Aorta (tissue), 5 donors: ENCODE measurements at places on chromosomes 2 and 18. TPM values are rescaled to one million over a fixed set of nuclear protein-coding genes. Genes with fewer than 3 reads are reported as not detected.

SERPINB3 gene
- not detected for polyA plus RNA-seq

ZNF2 gene
- polyA plus RNA-seq: 2.3 TPM

C2orf81 gene
- 4.5 TPM for polyA plus RNA-seq

ADD2 gene
- 0.15 TPM for polyA plus RNA-seq

- DNase-seq: peak; percentile 41
These were observed 13.9 kb downstream of the CROCC2 start for GRCh38 chr2:240919786-240920782.

GRCh38 chr2:178933493-178933892 is 116.4 kb downstream of the CCDC141 start:
- DNase-seq: no peak

DNA sequence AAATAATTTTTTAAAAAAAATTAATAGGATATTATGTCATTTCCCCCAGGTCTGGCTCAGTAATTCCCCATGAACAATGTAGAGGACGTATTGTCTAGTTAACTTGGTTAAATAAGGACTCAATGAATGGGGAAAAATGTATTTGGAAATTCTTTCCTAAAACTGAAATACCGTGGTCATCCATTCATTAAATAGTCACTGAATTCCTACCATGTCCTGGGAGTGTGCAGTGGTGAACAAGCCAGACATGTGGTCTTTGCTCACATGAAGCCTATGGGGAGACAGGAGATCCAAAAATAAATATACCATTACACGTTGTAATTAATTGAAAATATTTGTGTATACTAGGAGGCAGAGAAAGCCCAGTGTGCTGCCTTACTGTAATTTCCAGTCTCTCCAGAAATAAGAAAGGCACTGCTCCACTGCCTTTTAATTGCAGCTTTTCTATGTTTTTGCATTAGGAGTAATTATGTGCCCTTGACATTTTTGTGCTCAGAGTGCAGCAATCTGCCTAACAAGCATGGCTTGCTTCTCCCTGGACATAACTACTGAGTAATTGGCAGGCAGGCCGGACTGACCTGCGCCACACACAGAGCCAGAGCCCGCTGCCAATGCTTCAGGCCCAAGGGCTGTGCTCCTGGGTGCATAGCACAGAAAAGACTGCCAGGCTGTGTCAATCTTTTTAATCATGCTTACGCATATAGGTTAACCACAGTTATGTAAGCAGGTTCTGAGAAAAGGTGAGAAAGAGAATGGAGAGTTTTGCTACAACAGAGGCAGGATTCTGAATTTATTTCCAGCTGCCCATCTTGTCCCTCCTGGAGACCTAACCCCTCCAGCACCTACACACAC is 22.2 kb upstream of the TTC39C start:
- DNase-seq: no peak

DNA sequence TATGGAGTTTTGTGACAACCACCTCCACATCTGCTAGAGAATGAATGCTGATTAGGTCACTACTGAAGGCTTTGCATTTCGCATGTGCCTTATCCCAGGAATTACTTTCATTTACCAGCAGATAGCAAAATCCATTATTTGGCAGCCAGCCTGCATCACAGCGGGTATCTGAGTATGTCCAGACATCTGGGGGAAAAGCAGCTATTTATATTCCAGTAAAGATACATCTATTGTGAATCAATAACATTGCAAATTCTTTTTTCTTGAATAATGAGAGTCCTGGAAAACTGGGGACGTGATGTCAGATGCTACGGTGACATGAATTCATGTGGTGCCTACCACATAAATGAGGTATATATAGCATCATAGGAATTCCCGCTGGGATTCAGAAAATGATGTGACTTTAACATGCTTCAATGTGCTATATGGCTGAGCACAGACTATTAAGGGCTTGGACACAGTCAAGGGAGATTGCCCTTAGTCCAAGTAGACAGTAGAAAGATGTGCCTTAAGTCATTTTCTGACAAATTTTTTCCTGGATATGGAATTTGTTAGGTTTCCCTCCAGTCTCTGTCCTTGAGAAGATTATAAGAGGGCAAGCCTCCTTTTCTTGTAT is 84.2 kb upstream of the CD302 start:
- DNase-seq: no peak

- DNase-seq: no peak
These were observed 110.2 kb upstream of the THOC1 start for GRCh38 chr18:378079-378478.

GRCh38 chr2:181779288-181780021 is 99.1 kb upstream of the NEUROD1 start:
- DNase-seq: no peak

DNA sequence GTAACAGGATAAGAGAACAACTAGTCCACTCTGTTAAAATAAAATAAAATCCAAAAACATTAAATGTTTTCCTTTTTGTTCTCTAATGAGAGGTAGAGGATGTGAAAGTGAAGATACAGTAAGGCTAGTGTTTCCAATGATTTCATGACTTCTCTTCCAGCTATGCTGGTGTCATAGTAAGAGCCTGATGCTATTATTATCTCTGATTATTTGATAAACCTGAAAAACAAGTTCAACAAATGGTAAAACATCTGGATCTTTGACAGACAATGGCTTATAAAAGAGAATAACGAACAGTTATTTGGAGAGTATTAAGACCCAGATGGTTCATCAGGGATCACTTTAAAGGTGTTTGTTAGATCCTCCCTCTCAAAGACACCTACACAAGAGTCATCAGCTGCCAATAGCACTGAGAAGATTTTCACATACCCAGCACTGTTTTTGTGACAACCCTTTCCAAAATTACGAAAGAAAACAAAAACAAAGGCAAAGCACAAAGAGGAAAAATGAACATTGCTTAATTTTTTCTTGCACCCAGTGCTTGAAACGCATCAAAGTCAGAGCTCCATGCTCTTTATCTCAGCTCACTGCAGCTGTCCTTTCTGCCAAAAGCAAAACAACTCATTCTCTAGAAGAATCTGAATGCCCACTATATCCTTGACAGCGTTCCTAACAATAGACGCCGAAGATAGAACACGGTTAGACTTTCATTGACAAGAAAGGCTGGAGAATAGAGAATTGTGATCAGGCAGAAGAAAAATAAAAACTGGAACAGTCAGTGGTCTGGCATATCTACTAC is 168.6 kb downstream of the SLC8A1 start:
- DNase-seq: no peak

DNA sequence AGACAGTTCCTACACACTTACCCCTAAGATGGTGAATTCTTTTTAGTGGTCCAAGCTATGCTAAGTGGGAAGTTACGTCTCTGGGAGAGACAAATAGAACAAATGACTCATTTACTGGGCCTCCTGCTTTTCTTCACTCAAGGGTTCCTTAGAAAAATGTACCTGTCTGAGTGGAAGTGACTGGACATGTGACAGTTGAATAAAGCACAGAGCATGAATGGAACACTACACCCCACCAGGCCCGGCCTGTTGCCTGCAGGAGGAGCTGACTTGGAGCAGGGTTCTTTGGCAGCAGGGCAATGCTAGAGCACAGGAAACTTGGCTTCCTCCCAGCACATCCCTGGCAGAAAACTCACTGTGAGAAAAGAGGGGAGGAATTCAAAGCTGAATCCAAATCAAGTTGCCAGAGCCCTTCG is 451.0 kb upstream of the SETBP1 start:
- DNase-seq: peak; percentile 89
